ENCODE measurements at places on chromosomes 3 and 15. TPM values are rescaled to one million over a fixed set of nuclear protein-coding genes. Genes with fewer than 3 reads are reported as not detected.

CXCR6 gene
- total RNA-seq = not detected

SH3GL3 gene
- total RNA-seq = not detected

LRRC2 gene
- not detected for total RNA-seq

SOX14 gene
- total RNA-seq = not detected

ASB14 gene
- total RNA-seq = 0.04 TPM

SATB1 gene
- total RNA-seq = 6.8 TPM

DYNLT2B gene
- total RNA-seq = 9.6 TPM

KLHL40 gene
- not detected for total RNA-seq

PPP2R3A gene
- total RNA-seq = not detected

CPN2 gene
- not detected for total RNA-seq

DLG1 gene
- 92.6 TPM for total RNA-seq
